ENCODE measurements at places on chromosomes 16 and 17. TPM values are rescaled to one million over a fixed set of nuclear protein-coding genes. Genes with fewer than 3 reads are reported as not detected.

GRCh38 chr17:17300624-17301568 is 2.3 kb upstream of the NT5M start:
- DNase-seq = no peak
- no peaks in the 10 kb centered on the region for H3K27me3 ChIP-seq
- peak overlapping the region; percentile 55 for H3K4me3 ChIP-seq
- H3K27ac ChIP-seq = peak overlapping the region; percentile 7

GRCh38 chr17:63948521-63948920 is 16.4 kb upstream of the CD79B start:
- H3K27me3 ChIP-seq = peaks cover 34% of the 10 kb centered on the region
- H3K4me3 ChIP-seq = no peak overlapping the region
- no peaks in the 10 kb centered on the region for H3K36me3 ChIP-seq
- no peaks in the 10 kb centered on the region for H3K4me1 ChIP-seq
- DNase-seq = no peak
- H3K27ac ChIP-seq = no peak overlapping the region

GRCh38 chr17:46020023-46020761 is 21.1 kb downstream of the STH start:
- no peak for DNase-seq
- peaks cover 41% of the 10 kb centered on the region for H3K36me3 ChIP-seq
- H3K27me3 ChIP-seq = no peaks in the 10 kb centered on the region
- no peaks in the 10 kb centered on the region for H3K4me1 ChIP-seq
- peak overlapping the region; percentile 9 for H3K27ac ChIP-seq

Gene TEKT5
- total RNA-seq = not detected

Gene COIL
- 10.8 TPM for total RNA-seq

Gene ABHD15
- 5.9 TPM for total RNA-seq

Measured in esophagus squamous epithelium (tissue), 5 donors.